ENCODE measurements at places on chromosomes 7 and 10. TPM values are rescaled to one million over a fixed set of nuclear protein-coding genes. Genes with fewer than 3 reads are reported as not detected.

Gene CRHR2
- polyA plus RNA-seq, result not detected

- no peak for DNase-seq
Measured at GRCh38 chr10:111999915-112000302, 183.7 kb downstream of the GPAM start.

Gene ANKRD2
- polyA plus RNA-seq, result 0.99 TPM

Gene SLC39A12
- not detected for polyA plus RNA-seq

DNA sequence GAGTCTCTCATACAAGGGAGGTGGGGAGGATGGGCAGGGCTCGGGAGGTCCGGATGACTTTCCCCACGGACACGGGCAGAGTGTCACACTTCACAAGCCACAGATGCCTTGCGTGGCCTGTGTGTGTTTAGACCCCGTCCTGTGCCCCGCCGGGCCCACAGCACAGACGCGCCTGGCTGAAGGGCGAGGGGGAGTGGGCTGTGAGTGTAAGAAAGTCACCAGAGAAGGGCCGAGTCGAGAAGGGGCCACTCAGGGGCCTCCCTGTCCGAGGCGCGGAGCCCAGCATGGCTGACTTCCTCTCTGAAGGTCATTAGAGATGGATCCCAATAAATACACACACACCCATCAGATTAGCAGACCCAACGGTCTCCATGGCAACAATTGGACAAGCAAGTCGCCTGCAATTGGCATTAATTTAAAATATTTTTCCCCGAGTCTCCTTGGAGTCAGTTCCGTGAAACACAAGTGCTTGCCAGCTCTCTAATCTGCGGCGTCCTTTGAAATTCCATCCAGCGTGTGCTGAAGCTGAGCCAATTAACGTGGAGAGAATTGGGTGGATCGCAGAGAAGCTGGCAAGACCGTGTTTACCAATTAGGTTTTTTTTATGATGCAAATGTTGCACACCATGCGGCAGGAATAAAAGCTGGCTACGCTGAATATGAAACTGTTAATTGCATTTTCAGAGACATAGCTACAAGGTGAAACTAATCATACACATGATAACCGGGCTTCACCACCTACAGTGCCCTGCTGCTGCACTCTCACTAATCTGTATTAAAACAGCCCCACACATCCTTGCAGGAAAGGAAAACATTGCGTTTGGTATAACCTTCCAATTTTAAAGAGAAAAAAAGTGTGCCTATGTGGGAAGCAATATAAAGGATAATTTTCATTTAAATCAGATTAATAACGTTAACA is 571.2 kb downstream of the PTPRN2 start:
- DNase-seq, result peak; percentile 56

- no peak for DNase-seq
Measured at GRCh38 chr7:5482020-5482498, 58.4 kb upstream of the TNRC18 start.

DNA sequence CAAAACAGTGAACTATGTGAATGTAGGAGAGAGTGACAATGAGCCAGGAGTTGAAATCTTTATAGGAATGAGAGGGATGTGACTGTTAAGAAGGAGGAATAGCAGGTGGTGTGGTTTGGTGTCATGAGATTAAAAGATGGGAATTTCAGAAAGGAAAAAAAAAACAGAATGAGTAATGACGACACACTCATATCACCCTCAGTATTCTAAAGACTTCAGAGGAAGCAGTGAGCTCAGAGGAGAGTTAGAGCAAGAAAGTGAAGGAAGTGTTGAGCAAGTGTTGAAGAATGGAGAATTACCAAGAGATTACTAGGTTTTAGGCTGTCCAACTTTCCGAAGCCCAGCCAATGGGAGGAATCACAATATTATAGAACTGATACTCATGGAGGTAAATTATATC is 220.5 kb upstream of the HGF start:
- no peak for DNase-seq

Gene OR2A5
- polyA plus RNA-seq, result not detected

DNA sequence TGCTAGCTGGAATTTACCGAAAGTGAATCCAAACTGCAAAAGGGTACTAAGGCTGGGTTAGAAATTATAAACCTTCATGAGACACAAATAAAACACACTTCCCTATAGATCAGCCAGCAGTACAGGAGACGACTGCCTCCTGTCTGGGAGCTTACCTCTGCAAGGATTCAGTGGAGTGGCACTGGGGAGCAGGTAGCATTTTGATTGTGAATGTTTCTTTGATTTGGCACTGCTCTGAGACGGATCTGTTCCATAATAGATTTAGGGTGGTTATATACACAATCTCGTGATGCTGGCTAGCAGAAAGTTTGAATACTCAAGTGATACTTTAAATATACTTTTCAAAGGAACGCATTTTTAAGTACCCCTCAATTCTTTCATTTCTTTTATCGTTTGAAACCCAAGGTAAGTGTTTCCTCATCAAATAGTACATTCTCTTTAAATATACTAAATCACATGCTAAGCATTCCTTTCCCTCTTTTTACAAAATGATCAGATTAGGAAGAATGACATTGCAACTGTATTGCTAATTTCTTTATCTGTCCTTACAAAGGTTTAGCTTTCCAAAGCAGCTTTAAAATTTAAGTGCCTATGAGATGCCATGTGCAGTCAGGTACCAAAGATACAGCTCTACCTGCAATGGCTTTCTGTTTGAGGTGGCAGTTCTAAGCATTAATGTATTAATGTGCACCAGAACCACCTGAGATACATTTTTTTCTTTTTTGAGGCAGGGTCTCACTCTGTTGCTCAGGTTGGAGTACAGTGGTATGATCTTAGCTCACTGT is 20.6 kb upstream of the CHCHD3 start:
- DNase-seq, result no peak

DNA sequence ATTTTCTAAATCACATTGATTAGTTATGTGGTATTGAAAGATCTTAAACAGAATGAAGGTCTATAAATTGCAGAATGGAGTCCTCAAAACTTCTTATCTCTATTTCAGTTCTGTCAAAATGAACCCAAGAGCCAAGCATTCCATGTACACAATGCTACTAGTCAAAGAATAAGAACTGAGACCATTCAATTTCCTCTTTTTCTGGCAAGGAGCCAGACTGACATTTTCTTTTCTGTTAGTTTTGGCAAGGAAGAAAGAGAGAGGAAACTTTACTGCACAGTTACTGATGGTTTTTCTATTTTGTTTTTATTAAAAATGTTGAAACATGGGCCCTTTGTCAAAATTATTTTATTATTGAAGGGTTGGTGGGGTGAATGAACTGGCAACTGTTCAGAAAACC is 181.8 kb upstream of the FERD3L start:
- no peak for DNase-seq

Gene RBM20
- 0.64 TPM for polyA plus RNA-seq

DNA sequence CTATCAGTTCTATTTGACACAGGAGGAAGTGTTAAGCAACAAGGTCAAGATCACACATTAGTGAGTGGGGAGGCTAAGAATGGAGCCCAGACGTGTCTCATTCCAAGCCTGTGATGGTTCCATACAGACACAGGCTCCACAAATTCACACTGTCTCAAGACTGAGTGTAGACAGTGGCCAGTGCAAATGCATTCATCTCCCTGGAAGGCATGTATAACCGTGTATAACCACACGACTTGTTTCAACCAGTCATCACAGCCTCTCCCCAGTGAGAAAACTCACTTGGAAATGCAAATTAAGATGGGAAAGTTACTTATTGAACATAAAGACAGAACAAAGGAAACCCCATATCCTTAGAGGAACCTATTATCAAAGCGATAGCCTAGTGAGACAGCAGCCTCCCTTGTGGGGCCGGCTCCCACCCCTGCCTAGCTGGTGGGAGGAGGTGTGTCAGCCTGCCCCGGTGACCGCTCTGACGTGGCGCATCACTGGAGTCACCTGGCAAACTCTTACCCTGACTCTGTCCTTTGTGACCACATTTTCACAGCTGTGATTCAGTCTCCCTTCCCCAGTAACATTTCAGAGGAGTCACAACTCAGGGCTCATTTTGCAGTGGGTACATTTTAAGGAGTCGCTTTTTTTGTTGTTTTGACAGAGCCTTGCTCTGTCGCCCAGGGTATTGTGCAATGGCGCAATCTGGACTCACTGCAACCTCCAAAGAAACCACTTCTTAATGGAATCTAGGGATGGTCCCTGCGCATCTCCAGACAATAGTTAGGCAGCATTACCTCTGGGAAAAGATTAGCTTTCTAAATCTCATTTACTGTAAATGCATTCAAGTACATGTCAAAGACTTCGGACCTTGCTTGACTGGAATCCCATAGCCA is 126.6 kb upstream of the PARD3 start:
- no peak for DNase-seq

Gene PRRT4
- 3.4 TPM for polyA plus RNA-seq

- no peak for DNase-seq
Measured at GRCh38 chr10:111098679-111099437, 22.0 kb downstream of the ADRA2A start.

GRCh38 chr7:127995156-127995880 is 35.9 kb downstream of the LRRC4 start:
- DNase-seq, result no peak

GRCh38 chr10:105949721-105950120 is 1214.8 kb downstream of the SORCS1 start:
- no peak for DNase-seq

Gene C10orf53
- not detected for polyA plus RNA-seq

Gene FAM237B
- 0.02 TPM for polyA plus RNA-seq

DNA sequence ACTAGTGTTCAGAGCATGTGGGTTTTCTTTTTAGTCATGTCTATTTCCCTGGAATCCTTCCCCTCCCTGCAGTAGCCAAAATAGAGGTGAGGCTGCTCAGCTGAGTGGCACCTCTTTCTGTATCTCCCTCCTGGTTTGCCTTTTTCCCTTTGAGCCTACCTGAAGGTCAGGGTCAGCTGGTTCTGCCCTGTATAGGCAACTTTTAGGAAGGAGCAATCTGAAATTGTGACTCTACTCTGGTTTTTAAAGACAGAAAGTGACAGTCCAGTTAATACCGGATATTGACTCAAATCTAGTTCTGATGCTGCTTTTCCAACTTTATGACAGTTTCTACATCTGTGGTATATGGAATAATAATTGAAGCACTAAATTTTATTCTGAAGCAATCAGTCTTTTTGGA is 26.0 kb downstream of the CCM2 start:
- no peak for DNase-seq

GRCh38 chr7:40493609-40494051 is 358.8 kb downstream of the SUGCT start:
- DNase-seq, result no peak

DNA sequence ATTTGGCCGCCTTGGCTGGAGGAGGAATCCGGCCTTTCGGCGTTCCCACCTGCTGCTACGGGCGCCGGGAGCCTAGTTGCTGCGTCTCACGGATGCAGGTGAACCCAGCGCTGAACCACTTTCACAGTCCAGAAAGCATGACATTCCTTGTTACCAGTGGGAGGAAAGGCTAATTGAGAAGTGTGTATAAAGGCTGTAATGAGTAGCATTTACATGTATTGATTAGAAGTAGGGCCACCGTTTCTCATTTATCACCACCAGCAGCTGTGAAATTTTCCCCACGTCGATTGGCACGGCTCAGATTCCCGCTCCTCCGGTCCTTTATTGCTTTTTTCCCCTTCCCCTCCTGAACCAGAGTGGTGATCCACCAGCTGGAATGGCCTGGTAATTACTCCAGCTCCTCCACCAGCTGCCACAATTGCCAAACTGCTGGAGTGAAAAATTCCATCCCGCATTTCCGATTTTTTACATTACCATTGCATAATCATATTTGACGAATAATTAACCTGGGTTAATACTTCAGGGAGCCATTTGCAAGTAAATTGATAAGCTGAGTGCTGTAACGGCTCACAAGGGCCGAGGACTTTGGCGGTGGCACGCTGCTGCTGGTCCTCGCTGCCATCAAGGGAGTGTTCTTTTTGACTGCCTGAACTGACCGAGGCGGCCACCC is 153.3 kb downstream of the POU6F2 start:
- no peak for DNase-seq

- DNase-seq, result no peak
Measured at GRCh38 chr7:940599-941408, 13.7 kb downstream of the ADAP1 start.

- DNase-seq, result no peak
Measured at GRCh38 chr10:18268005-18268404, 127.8 kb downstream of the CACNB2 start.

DNA sequence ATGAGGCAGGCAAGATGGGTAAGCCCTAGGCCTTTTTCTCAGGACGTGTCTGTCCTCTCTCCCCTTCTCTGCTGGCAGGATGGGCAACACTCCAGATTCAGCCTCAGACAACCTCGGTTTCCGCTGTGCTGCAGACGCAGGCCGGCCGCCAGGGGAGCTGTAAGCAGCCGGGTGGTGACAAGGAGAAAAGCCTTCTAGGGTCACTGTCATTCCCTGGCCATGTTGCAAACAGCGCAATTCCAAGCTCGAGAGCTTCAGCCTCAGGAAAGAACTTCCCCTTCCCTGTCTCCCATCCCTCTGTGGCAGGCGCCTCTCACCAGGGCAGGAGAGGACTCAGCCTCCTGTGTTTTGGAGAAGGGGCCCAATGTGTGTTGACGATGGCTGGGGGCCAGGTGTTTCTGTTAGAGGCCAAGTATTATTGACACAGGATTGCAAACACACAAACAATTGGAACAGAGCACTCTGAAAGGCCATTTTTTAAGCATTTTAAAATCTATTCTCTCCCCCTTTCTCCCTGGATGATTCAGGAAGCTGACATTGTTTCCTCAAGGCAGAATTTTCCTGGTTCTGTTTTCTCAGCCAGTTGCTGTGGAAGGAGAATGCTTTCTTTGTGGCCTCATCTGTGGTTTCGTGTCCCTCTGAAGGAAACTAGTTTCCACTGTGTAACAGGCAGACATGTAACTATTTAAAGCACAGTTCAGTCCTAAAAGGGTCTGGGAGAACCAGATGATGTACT is 13.1 kb downstream of the PHKG1 start:
- DNase-seq, result peak; percentile 92

- DNase-seq, result no peak
Measured at GRCh38 chr10:94194256-94194655, 168.5 kb downstream of the NOC3L start.

GRCh38 chr7:35802102-35802466 is 1.2 kb downstream of the SEPTIN7 start:
- no peak for DNase-seq

DNA sequence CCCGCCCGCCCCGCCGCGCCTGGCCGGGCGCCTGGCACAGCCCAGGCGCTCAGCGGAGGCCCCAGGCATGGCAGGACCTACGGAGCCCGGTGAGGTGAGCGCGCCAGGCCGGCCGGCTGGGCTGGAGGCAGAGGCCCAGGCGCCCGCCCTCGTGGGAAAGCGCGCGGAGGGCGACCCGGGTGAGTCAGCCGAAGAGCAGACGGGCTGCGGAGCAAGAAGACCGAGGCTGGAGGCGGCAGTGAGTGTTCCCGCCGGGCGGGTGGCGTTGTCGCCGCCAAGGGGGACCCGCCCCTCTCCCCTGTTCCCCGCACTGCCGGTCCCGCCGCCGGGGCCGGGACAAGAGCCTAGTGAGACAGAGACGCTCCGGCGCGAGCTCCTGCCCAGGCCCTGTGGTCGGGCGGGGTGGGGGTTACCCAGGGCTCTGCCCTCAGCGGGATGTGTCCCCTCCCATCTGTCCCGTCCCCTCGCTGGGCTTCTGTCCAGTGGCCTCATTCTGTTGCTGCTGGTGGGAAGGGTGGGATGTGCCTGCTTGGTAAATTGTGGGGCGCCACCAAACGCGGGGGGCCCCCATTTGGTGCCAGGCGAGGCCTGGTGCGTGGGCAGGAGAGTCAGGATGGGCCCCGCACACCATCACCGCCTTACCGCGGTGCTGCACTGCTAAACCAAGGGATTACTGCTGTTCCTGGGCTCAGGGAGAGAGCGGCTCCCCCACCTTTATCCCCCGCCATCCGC is 17.0 kb upstream of the NODAL start:
- DNase-seq, result peak; percentile 92

Gene CUBN
- polyA plus RNA-seq, result 2.4 TPM

Gene ITPRID1
- polyA plus RNA-seq, result not detected
